ENCODE measurements at places on chromosomes 16 and 17.

- peak overlapping the region; percentile 92 for H3K27ac ChIP-seq
- no peak overlapping the region for H3K4me3 ChIP-seq
- no peaks in the 10 kb centered on the region for H3K27me3 ChIP-seq
- peaks cover 15% of the 10 kb centered on the region for H3K36me3 ChIP-seq
- H3K4me1 ChIP-seq: peaks cover 80% of the 10 kb centered on the region
Measured at GRCh38 chr16:11676799-11677198, 8.5 kb downstream of the SNN start.

DNA sequence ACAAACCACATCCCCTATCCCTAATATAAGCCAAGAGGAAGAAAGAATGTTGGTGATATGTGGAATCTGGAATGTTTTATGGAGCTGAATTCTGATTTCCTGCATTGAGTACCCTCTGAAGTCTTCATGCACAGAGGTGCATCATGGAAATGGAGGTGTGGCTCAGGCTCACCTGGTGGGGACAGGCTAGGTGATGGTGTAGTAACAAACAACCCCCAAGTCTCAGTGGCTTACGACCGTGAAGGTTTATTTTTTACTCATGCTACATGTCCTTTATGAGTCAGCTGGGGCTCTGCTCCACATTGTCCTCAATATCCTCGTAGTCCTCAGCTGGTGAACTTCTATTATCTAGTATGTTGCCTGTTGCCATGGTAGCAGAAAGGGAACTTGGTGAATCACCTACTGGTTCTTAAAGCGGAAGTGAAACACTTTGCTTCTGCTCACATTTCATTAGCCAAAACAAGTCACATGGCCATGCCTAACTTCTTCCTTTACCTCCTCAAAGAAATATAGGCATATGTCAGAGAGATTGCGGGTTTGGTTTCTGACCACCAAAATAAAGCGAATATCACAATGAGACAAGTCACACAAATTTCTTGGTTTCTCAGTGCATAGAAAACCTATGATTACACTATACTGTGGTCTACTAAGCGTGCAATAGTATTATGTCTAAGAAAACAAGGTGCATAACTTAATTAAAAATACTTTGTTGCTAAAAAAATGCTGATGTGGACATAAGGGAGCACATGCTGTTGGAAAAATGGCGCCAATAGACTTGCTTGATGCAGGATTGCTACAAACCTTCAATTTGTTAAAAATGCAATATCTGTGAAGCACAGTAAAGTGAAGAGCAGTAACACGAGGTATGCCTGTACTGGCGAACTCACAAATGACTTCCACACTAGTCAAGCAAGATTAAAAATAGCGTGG lies at the start of gene PMFBP1:
Gene PMFBP1 (minus strand): TSS at position 51 of the 930 bp plus-strand sequence. CDS start 947 bp downstream, outside the sequence.
- peak within 1 kb of the TSS; percentile 39 for H3K27ac ChIP-seq
- no peaks in the 10 kb centered on the region for H3K27me3 ChIP-seq

DNA sequence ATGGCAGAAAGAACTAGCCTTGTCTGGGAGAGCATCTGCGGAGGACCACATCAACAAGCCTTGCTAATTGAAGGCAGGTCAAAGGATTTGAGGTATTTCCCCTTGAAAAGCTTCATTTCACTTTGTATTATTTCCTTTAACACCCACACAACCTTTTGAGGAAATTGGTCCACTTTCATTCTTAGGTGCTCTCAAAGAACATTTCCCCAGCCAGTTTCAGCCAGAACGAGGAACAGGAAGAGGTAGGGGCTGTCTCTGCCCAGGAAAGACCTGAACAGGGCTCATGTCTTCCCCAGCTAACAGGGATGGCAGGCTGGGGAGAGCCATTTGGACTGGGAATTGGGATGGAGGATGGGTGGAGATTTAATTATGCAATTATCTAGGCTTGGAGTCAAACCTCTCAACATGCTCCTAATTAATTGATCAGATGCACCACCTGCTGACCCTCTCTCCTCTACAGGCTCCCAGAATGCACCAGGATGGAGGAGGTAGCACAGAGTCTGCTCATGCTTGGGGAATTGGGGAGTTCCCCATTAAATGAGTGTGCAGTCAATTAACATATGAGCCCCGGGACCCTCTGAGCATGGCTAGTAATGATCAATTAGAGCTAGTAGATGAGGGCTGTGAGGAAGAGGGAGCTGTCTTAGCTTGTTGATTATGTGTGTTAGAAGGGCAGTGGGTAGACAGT lies 84.6 kb downstream of the GP2 start:
- H3K4me3 ChIP-seq: no peak overlapping the region
- H3K4me1 ChIP-seq: no peaks in the 10 kb centered on the region
- no peak overlapping the region for H3K27ac ChIP-seq
- H3K36me3 ChIP-seq: no peaks in the 10 kb centered on the region

DNA sequence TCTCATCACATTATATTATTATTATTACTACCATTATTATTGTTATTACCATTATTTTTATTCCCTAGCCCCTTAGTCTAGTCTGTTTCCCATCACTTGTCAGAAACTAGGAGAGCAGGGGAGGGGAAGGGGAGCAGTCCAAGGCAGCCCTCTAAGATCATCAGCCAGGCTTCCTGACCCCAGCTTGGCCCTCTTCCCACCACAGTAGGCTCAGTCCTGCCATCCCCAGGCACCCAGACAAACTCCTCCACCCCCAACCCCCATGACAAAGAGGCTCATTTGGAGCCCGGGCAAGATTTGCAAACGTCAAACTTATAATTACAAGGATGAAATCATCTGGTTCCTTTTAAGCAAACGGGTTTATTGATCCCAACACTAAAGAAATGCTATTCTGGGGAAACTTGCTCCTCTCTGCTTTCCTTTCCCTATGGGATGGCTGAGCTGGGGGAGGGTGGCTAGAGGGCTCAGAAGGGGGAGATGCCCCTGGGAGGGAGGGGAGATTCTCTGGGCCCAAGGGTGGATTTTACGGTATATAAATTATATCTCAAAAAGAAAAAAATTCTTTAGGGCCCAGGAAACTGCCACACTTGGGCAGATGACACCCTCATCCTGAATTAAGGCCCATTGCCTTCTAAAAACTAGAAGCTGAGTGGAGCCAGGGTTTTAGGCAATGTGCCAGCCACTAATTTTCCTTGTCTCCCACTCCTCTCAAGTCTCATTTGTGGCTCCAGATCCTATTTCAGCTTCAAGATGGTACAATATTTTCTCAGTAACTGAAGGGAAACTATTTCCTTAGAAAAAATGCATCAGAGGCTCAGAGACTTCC lies 4.4 kb upstream of the CBFB start:
- no peak overlapping the region for H3K4me3 ChIP-seq
- DNase-seq: no peak
- H3K4me1 ChIP-seq: peaks cover 6% of the 10 kb centered on the region
- no peaks in the 10 kb centered on the region for H3K36me3 ChIP-seq
- H3K27me3 ChIP-seq: no peaks in the 10 kb centered on the region

- peak; percentile 20 for DNase-seq
- no peaks in the 10 kb centered on the region for H3K36me3 ChIP-seq
- no peaks in the 10 kb centered on the region for H3K27me3 ChIP-seq
- H3K4me3 ChIP-seq: peak overlapping the region; percentile 70
- peak overlapping the region; percentile 16 for H3K27ac ChIP-seq
Measured at GRCh38 chr17:17043461-17044271, 1.4 kb downstream of the MPRIP start.

GRCh38 chr17:77400445-77400870 lies 259.7 kb downstream of the SEC14L1 start:
- no peaks in the 10 kb centered on the region for H3K27me3 ChIP-seq
- no peaks in the 10 kb centered on the region for H3K36me3 ChIP-seq
- no peak overlapping the region for H3K4me3 ChIP-seq
- no peak for DNase-seq
- H3K4me1 ChIP-seq: no peaks in the 10 kb centered on the region
- no peak overlapping the region for H3K27ac ChIP-seq

GRCh38 chr16:87101903-87102302 lies 215.3 kb downstream of the C16orf95 start:
- DNase-seq: no peak
- no peaks in the 10 kb centered on the region for H3K36me3 ChIP-seq
- no peak overlapping the region for H3K4me3 ChIP-seq
- no peaks in the 10 kb centered on the region for H3K4me1 ChIP-seq

GRCh38 chr16:5024632-5025031 lies 9.1 kb downstream of the NAGPA start:
- H3K4me3 ChIP-seq: no peak overlapping the region

DNA sequence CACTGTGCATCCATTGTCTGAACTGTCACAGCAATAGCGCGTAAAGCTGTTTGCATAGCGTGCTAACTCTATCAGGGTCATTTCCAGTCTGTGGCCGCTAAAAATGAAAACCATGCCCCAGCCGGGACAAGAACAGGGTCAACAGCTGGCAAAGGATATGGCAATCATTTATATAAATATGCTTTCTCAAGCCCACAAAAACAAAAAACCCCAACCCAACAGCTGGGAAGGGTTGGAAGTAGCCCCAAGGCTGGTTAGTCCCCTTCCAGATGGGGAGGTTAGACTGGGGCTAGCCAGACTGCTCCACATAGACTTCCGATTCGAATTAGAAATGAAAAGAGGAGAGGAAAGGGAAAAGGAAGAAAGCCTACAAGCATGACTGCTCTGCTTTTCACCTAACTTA lies 203.3 kb upstream of the TBX2 start:
- no peak overlapping the region for H3K4me3 ChIP-seq
- no peak overlapping the region for H3K27ac ChIP-seq
- H3K36me3 ChIP-seq: no peaks in the 10 kb centered on the region
- DNase-seq: no peak

- peak overlapping the region; percentile 66 for H3K4me3 ChIP-seq
- no peaks in the 10 kb centered on the region for H3K4me1 ChIP-seq
- H3K27ac ChIP-seq: no peak overlapping the region
- no peaks in the 10 kb centered on the region for H3K36me3 ChIP-seq
- DNase-seq: no peak
Measured at GRCh38 chr16:31488468-31489297, 5.8 kb downstream of the SLC5A2 start.

GRCh38 chr17:66460558-66460957 lies 158.1 kb downstream of the PRKCA start:
- no peaks in the 10 kb centered on the region for H3K36me3 ChIP-seq
- no peak for DNase-seq
- no peak overlapping the region for H3K27ac ChIP-seq
- no peaks in the 10 kb centered on the region for H3K27me3 ChIP-seq

- no peak for DNase-seq
Measured at GRCh38 chr16:57728336-57729181, 7.0 kb upstream of the KATNB1 start.

DNA sequence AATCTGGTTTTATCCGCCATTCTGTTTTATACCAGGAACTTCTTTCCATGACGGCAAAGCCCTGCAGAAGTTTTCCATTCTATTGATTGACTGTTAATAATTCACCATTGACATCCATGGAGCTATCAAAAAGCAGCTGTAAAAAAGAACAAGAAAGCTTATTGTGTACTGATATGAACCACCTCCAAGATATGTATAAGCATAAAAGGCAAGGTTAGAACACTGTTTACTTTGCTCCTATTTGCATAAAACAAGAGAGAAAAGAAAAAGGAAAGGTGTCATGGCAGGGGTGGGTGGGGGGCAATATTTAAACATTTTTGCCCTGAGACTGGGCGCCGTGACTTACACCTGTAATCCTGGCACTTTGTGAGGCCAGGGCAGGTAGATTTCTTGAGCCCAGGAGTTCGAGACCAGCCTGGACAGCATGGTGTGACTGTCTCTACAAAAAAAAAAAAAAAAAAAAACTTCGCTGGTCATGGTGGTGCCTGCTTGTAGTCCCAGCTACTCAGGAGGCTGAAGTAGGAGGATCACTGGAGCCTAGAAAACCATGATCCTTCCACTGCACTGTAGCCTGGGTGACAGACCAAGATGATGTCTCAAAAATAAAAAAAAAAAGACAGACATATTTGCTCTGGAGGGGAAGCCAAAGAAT lies 52.5 kb downstream of the TMEM114 start:
- DNase-seq: no peak
- no peaks in the 10 kb centered on the region for H3K36me3 ChIP-seq
- H3K27ac ChIP-seq: no peak overlapping the region
- H3K27me3 ChIP-seq: no peaks in the 10 kb centered on the region

DNA sequence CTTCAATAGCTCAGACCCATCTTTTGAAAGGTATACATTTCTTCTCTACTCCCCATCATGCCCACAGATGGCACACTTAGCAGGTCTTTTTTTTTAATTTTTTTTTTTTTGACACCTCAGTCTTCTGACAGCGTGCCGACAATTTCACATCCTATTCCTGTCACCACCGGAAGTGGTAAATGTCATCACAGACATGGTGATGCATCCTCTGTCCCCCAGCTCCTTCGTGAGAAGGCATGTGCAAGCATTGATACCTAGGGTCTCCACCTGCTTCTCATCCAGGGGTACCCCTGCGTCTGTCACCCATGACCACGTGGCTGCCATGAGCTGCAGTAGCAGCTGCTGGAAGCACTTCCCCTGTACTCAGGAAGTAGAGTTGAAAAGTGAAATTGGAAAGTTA lies 35.6 kb downstream of the ELAC2 start:
- DNase-seq: peak; percentile 10
- no peak overlapping the region for H3K4me3 ChIP-seq

- no peaks in the 10 kb centered on the region for H3K27me3 ChIP-seq
- no peak overlapping the region for H3K27ac ChIP-seq
- peaks cover 9% of the 10 kb centered on the region for H3K4me1 ChIP-seq
- peak; percentile 32 for DNase-seq
Measured at GRCh38 chr17:75822119-75822799, 21.9 kb downstream of the UNC13D start.

GRCh38 chr17:60720763-60721531 lies 43.3 kb downstream of the BCAS3 start:
- H3K27me3 ChIP-seq: no peaks in the 10 kb centered on the region
- no peaks in the 10 kb centered on the region for H3K36me3 ChIP-seq

GRCh38 chr16:31695667-31696066 lies 168.0 kb downstream of the AHSP start:
- no peaks in the 10 kb centered on the region for H3K4me1 ChIP-seq
- no peaks in the 10 kb centered on the region for H3K27me3 ChIP-seq
- H3K36me3 ChIP-seq: no peaks in the 10 kb centered on the region
- peak; percentile 44 for DNase-seq
- no peak overlapping the region for H3K4me3 ChIP-seq

DNA sequence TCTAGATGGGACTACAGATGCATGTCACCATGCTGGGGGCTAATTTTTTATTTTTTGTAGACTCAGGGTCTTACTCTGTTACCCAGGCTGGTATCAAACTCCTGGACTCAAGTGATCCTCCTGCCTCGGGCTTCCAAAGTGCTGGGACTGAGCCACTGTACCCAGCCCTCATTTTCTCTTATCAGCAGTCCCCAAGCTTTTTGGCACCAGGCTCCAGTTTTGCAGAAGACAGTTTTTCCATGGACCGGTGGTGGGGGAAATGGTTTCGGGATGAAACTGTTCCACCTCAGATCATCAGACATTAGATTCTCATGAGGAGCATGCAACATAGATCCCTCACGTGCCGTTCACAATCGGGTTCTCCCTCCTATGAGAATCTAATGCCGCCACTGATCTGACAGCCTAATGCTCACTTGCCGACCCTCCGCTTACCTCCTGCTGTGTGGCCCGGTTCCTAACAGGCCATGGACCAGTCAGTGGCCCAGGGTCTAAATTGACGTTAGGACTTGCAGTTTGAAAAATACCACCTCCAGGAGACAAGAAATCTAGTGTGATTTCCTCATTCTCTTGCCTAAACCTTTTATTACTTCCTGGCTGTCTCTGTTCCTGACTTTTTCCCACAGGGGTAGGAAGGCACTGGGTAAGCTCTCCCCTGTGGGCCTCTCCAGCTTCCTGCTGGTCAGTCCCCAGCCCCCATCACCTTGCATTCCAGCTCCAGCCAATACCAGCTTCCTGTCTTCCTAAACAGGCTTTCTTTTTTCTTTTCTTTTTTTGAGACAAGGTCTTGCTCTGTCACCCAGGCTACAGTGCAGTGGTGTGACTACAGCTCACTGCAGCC lies 9.3 kb upstream of the CNP start:
- no peak overlapping the region for H3K4me3 ChIP-seq
- 0 out of 2 replicates have a peak, but pooled peaks cover under 1% of the 10 kb centered on the region for H3K4me1 ChIP-seq
- no peaks in the 10 kb centered on the region for H3K27me3 ChIP-seq
- no peaks in the 10 kb centered on the region for H3K36me3 ChIP-seq

- no peaks in the 10 kb centered on the region for H3K27me3 ChIP-seq
- H3K4me3 ChIP-seq: no peak overlapping the region
- no peaks in the 10 kb centered on the region for H3K4me1 ChIP-seq
Measured at GRCh38 chr16:65510850-65511249, 389.0 kb upstream of the CDH11 start.

Data from MM.1S (cell line).